Stimulated activated CD4-positive, alpha-beta T cell treated with anti-CD3 and anti-CD28 coated beads, Interleukin-1b, Interleukin-23, amount 100 ng/mL, for 24 hours (primary cell): ENCODE measurements at places on chromosomes 5 and 9.

DNA sequence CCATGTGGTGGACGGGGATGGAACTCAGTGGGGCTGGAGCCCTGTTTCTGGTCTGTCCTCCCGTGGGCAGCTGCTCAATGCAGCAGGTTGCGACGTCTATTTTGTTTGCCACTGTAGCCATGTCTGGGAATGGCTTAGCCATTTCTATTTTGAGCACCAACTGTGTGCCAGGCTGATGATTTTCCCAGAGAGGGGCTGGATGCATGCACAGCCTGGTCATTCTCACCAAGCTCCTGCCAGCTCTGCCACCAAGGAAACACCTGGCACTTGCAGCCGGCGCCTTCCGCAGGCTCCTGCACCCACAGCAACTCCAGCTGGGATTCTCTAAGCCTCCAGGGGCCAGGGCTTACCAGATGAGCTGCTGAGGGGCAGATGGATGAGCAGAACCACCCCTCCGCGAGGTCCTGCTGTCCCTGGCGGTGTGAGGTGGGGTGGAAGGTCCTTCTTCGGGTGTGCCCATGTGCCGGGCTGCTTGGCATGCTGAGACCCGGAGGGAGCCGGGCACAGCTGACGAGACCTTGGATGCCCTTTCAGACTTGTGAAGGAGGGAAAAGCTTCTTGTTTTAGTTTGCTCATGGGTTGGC is 151.2 kb downstream of the RXRA start:
- DNase-seq: no peak

- no peak for DNase-seq
Measured at GRCh38 chr5:75523275-75523674, 11.6 kb downstream of the POLK start.

DNA sequence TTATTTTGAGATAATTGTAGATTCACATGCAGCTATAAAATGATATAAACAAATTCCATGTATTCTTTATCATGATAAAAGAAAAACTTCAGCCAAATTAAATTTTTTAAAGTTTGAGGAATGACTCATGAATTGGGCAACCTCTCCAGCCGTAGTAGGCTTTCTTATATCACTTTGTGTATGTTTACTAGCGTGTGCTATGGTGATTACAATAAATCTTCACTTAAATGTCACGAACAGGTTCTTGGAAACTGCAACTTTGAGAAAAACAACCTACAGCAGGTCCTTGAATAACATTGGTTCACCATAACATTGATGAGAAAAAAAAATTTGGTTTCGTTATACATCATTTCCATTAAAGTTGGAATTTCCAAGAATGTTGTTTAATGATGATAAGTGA is 730.9 kb upstream of the TYRP1 start:
- no peak for DNase-seq

GRCh38 chr5:93819668-93820067 is 78.3 kb upstream of the POU5F2 start:
- no peak for DNase-seq

DNA sequence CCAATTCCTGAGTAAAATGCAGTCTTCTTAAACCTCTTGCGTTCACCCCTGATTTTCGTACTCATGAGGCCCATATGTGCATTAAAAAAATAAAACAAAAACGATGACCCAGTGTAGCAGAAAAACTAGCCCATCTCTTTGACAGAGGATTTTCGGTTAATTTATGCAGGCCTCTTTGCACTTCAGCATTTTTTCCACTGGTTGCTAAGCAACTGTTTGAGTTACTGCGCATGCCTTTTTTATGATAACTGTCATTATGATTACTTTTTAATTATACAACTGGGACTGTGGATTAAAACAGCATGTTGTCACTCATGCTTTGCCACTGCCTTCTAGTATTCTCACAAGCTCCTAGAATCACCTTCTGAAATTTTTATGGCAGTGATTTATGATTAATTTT is 165.0 kb downstream of the SMARCA2 start:
- DNase-seq: no peak

DNA sequence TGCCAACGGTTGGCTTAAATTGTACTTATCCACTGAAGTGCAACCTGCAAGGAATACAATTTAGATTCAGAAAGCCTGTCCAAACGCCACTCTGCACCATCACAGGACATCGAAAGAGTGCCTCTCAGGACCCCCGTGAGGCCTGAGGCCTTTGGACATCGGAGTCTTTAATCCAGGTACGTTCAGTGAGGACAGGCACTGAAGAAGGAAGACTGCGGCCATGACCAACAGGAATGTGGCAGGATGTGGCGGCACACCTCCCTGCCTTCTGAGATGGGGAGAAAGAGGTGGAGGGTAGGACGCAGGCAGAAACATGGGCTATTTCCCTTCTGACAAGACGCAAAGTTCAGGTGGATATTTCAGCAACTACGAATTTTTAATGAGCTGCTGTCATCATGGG is 205.8 kb downstream of the FANCC start:
- no peak for DNase-seq
